ENCODE measurements at places on chromosomes 4 and X.

GRCh38 chr4:185040523-185040922 is 22.2 kb downstream of the HELT start:
- DNase-seq = peak; percentile 21

- no peak for DNase-seq
Observed at GRCh38 chr4:7266525-7267292, 74.4 kb downstream of the SORCS2 start.

DNA sequence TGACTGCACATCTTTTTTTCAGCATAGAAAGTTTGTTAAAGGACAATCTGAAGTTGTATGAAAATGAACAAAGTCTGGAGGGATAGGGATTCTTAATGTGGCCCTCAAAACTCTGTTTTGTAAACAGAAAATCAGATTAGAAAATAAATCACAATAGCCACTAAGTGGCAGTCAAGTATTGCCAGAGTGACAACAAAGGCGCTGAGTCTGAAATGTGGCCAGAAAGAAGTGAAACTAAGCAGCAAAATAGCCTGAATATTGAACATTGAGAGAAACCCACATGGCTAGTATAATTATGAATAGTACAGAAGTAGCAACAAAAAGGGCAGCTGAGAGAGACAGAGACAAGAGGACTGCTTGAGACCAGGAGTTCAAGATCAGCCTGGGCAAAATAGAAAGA is 81.1 kb upstream of the CT45A1 start:
- no peak for DNase-seq

- no peak for DNase-seq
Observed at GRCh38 chr4:86973668-86974067, 38.9 kb downstream of the AFF1 start.

GRCh38 chr4:127141856-127142255 is 490.9 kb upstream of the INTU start:
- DNase-seq = no peak

GRCh38 chr4:82957045-82957444 is 53.6 kb downstream of the LIN54 start:
- DNase-seq = peak; percentile 14

DNA sequence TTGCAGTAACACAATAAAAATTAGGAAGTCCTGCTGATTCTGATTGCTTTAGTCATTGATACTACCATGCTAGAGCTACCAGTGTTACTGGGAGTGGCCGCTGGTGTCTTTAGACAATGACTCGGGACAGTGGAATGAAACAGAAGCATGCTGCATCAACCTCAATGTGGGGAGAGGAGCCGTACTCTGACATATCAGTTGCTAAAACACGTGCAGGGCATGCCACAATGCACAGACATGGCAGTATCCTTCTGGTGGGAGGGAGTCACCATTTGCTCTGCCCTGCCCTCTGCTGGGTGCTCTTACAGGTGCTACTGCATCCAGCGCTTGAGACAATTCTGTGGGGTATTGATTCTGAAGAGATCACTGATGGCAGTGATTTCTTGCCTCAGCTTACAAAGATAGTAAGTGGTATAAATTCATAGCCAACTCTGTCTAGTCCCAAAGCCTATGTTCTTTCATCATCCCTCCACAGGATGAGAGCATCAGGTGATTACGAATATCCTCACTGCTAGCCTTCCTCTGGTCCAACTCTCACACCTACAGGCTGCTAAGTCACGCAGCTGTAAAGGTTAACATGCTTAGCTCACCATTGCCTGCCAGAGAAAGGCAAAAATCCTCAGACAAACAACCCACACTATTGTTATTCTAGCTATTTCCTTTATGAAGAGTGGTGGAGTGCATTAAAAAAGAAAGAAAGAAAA is 43.7 kb downstream of the NSG1 start:
- peak; percentile 52 for DNase-seq

GRCh38 chr4:99029018-99029735 is 33.7 kb downstream of the METAP1 start:
- DNase-seq = no peak

- DNase-seq = no peak
Observed at GRCh38 chrX:72276478-72276953, 532 bp downstream of the RPS4X start.

- DNase-seq = peak; percentile 35
Observed at GRCh38 chrX:1507511-1508463, 29.2 kb downstream of the P2RY8 start.

DNA sequence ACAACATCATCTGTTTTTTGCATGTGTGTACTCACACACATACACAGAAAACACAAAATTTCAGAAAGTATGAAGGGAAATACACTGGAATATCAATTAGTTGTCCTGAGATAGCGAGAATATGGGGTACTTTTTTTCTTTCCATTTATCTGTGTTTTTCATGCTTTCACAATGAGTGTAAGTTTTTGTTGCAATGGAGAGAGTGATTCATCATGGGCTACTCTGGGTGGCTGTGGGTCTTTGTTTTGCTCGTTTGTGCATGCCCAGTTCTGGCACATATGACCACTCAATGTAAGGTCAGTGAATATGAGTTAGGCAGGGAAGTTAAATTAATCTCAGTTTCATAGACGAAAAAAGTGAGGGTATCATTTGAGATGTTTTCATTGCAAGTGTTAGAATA is 26.9 kb downstream of the XK start:
- peak; percentile 15 for DNase-seq

DNA sequence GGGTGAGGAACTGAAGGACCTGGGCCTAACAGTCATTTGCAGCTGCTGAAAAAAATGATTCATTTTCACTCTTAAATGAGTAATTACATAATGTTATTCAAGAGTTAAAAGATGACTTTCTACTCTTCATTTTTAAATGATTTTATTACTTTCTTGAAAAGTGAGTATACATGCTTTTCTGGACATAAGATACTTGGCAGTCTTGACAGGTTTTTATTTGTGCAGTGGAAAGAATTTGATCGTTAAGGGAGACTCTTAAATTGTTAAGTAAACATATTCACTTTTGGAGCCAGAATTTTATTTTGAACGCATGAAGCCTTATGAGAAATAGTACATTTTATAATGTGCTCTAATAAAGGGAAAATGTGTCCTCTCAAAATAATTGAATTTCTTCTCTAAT is 245.7 kb downstream of the TENM3 start:
- DNase-seq = no peak

- no peak for DNase-seq
Observed at GRCh38 chr4:137343221-137343620, 189.1 kb downstream of the PCDH18 start.

DNA sequence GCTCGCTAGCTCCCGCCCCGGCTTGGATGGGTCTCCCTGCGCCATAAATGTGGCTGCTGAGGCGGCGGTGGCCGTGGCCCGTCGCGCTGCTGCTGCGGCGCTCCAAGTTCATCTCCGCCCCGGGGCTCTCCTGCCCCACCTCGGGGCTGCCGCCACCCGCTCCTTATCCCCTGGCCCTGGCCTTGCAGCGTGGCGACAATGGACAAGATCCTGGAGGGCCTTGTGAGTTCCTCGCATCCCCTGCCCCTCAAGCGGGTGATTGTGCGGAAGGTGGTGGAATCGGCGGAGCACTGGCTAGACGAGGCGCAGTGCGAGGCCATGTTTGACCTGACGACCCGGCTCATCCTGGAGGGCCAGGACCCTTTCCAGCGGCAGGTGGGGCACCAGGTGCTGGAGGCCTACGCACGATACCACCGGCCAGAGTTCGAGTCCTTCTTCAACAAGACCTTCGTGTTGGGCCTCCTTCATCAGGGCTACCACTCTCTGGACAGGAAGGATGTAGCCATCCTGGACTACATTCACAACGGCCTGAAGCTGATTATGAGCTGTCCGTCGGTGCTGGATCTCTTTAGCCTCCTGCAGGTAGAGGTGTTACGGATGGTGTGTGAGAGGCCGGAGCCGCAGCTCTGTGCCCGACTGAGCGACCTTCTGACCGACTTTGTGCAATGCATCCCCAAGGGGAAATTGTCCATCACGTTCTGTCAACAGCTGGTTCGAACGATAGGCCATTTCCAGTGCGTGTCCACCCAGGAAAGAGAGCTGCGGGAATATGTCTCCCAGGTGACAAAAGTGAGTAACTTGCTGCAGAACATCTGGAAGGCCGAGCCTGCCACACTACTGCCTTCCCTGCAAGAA is 763 bp downstream of the USP38 start:
- DNase-seq = no peak

- DNase-seq = no peak
Observed at GRCh38 chr4:103207673-103208072, 9.5 kb upstream of the CENPE start.

GRCh38 chrX:19179389-19179788 is 57.1 kb upstream of the ADGRG2 start:
- DNase-seq = no peak

DNA sequence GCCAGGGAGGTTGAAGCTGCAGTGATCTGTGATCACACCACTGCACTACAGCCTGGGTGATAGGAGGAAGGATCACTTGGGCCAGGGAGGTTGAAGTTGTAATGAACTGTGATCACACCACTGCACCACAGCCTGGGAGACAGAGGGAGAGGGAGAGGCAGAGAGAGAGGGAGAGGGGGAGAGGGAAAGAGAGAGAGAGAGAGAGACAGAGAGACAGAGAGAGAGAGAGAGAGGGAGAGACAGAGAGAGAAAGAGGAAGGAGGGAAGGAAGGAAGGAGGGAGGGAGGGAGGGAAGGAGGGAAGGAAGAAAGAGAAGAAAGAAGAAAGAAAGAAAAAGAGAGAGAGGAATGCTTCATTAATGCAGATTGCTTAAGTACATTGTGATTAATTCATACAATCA is 15.2 kb upstream of the MAP9 start:
- DNase-seq = no peak

DNA sequence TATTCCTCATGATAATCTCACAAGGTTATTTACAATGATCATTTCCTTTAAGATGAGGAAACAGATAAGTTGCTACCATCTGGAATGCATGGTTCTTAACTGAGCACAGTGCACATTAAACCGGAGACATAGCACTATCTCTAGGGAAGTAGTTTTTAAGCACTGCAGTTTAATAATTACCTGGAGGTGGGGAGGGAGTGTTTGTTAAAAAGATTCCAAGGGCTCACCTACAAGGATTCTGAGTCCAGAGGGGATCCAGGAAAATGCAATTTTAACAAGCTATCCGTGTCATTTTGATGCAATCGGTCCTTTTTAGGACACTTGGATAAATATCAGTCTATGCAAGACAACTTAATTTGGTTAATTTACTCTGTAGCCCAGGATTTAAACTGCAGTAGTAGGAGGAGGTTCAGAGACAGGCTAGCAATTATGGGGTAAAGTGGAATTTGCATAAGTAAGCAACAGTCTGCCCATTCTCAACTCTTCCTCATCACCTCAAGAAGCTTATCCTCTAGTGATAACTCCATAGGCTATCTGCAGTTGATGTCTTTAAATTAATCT is 2.8 kb upstream of the PDLIM5 start:
- DNase-seq = no peak

DNA sequence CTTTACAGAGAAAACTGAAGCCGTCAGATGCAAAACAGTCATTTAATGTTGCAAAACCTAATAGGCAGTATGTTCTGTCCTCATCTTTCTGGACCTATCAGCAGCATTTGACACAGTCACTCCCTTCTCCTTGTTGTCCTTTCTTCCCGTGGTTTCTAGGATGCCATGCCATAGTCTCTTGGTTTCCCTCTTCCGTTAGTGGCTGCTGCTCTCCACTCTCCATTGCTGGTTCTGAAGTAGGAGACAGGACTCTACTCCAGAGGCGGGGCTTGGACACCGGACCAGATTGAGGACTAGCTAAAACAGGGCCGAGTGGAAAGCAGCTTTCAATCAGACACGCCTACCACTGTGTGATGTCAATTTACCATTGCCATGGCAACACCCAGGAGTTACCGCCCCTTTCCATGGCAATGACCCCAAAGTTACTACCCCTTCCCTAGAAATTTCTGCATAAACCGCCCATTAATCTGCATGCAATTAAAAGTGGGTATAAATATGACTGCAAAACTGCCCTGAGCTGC is 88.8 kb upstream of the CCDC160 start:
- no peak for DNase-seq

DNA sequence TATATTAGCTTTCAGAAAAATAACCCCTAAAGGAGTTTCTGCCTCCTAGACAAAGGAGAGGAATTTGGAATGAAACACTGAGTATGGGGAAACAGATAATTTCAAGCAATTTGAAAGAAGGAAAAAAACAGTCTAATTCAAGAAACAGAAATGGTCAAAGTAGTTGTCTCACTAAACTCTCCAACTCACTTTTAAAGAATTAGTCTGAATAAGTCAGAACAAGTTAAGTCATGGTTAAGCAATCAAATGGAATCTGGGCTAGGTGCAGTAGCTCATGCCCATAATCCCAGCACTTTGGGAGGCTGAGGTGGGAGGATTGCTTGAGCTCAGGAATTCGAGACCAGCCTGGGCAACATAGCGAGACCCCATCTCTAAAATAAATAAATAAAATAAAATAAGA is 95.7 kb upstream of the GRIA3 start:
- no peak for DNase-seq

DNA sequence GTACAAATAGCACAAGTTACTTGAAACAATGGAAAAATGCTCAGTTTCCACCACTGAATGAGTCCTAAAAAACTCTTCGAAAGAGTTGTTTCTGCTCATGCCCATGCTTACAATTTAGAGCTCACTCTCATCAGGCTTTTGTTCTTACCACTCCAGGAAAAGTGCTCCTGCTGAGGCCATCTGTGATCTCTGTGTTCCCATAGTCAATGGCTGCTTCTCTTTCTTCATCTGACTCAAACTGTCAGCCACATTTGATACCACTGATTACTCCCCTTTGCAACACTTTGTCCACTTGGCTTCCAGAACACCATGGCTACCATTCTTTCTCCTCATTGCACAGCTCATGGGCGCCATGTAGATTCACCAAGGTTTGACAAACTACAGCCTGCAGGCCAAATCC is 80.0 kb upstream of the SLC34A2 start:
- DNase-seq = no peak

DNA sequence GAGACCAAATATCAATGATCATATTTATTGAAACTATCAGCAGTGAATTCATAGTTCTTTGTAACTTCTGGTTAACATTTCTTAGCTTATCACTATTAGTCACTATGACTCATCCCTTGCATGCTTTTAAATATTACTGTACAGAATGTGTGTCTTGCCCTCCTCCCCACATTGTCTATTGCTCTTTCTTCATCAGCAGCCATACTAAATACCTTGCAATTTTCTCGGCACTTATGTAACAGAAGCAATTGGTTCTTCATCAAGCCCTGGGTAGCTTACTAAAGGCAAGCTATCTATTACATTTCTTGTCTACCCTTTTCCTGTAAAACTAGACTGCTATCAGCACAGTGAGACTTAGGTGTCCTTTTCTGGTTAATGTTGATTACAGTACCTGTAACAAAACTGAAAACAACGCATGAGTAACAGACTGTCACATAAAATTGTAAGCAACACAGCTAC is 8.2 kb downstream of the KLHL4 start:
- peak; percentile 3 for DNase-seq
